Stimulated activated CD4-positive, alpha-beta T cell treated with anti-CD3 and anti-CD28 coated beads, Interleukin-12 subunit alpha, Interleukin-12 subunit beta, amount 100 ng/mL, for 24 hours (primary cell): ENCODE measurements at places on chromosomes 5 and 9.

- DNase-seq: no peak
Measured at GRCh38 chr9:120713257-120714087, 798 bp downstream of the MEGF9 start.

DNA sequence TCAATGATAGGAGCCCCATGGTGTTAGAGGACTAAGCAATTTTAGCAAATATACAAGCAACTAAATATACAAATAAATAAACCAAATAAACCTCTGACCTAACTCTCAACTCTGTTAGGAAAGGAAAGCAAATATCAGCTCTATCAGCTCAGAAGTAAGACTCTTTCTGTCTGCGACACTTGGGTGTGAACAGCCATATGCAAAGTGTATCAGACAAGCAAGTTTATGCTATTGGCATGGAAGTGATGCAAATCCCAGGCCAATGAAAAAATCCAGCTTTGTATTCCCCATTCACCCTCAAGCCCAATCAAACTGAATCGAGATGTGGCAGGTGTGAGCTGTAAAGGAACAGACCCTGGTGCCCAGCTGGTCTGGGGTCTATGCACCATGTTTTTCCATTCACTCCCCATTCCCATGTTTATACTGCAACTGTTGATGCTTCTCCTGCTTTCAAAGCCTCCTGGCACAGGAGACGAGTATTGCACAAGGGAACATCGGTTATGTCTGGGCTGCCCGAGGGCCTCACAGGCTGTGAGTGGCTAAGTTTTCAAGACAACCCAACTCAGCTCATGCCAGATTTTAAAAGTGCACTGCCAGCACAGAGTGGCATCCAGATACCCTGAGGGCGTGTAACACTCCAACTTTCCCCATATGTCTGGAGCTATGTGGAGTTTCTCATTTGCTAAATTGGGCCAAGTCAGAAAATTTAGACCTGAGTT lies 73.1 kb downstream of the FEM1C start:
- no peak for DNase-seq

DNA sequence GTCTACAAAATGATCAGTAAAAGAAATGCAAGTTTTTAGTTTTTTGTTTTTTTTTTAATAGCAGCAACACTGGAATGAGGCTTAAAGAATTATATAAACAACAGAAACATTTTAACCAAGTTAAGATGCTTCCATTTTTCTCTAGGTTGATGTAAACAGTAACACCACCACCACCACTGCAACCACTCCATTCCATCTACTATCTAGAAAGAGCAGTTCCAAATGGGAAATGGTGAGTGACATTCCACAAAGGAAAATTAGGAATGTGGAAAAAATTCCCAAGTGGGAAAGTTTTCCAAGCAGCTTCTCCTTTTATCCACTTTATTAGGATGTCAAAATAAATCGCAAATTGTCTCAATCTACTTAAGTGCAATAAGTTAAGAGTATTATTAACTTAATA lies 32.6 kb downstream of the SLC38A9 start:
- DNase-seq: no peak

DNA sequence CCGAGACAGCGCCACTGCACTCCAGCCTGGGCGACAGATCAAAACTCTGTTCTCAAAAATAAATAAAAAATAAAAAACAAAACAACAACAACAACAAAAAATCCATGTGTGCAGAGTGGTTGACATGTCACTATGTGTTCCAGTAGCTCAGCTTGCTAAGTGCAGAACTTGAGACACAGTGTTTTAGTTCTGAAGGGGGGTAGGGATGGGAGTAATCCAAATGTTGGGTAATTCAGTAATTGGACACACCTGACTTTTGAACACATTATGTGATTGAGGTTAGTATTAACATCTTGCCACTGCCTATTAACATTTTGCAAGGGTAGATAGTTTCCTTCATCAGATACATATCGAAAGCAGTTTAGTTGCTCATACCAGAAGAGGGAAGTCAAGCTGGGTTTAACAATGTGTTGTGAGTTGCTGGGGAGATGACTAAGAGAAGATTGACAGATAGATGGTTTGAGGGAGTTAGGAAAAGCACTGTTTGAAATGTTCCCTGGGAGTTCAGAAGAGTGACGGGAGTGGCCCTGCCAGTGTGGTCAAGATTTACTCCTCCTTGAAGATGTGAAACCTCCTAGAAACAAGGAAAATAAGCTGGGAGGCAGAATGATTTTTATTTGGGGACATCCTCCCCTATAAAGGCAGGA lies 928 bp downstream of the HACD4 start:
- no peak for DNase-seq

DNA sequence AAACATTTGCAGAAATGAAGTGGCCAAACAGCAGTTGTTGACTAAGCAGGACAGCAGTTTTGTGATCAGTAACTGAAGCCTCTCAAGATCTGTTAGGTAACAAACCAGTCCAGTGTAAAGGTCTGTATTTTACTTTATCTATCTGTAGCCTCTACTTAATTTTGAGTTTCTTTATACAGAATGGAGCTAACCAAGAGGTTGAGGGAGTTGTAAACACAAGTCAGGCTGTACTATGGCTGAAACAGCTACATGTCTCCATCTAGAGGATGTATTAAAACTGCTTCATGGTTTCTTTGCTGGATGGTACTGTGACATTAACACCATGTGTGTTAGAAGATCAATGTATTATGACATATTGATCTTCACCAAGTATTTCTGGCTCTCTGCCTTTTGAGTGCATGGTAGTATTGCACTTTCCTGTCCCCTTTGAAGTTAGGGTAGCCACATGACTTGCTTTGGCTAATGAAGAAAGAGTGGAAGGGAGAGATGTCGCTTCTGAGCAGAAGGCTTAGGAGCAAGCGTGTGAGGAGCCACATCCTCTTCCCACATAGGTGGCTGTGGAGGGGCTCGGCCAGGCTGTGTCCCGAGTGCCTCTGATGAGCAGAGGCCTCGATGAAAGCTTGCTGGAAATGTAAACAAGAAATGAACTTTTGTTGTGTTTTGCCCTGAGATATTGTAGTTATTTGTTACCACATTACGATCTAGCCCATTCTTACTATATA lies 105.6 kb upstream of the PCA3 start:
- DNase-seq: no peak

GRCh38 chr9:17117372-17117771 lies 17.5 kb upstream of the CNTLN start:
- DNase-seq: no peak

GRCh38 chr5:171371326-171371725 lies 16.3 kb upstream of the NPM1 start:
- no peak for DNase-seq
